B cell (primary cell): ENCODE measurements at places on chromosomes 3 and 15.

- H3K27ac ChIP-seq = no peak overlapping the region
- no peaks in the 10 kb centered on the region for H3K27me3 ChIP-seq
- no peaks in the 10 kb centered on the region for H3K4me1 ChIP-seq
- H3K36me3 ChIP-seq = no peaks in the 10 kb centered on the region
Measured at GRCh38 chr15:61309031-61309511, 80.0 kb upstream of the RORA start.

GRCh38 chr3:50352781-50353180, 2.1 kb downstream of the CYB561D2 start:
- peaks cover 46% of the 10 kb centered on the region for H3K4me1 ChIP-seq
- peaks cover 61% of the 10 kb centered on the region for H3K36me3 ChIP-seq
- H3K4me3 ChIP-seq = no peak overlapping the region
- no peak overlapping the region for H3K27ac ChIP-seq
- DNase-seq = no peak

DNA sequence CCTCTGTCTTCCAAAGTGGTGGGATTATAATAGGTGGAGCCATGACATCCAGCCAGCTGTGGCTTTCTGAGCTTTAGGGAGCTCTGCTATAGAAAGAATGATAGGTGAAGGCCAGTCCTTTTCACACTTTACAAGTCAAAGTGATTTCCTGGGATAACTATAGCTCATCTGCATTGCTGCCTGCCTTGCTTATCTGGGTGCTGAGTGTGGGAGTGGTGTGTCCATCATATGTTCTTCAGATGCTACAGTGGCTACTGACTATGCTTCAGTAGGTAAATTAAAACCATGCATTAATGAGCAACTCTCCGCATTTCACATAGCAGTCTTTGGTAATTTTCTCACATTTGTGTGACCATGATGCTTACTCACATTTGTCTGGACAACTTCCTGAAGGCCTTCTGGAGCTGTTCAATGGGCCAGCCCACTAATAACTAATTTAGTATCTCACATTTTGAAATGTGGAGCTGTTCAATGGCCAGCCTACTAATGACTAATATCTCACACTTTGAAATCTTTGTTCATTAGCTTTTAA, 23.4 kb downstream of the RHOA start:
- no peak overlapping the region for H3K4me3 ChIP-seq
- no peaks in the 10 kb centered on the region for H3K27me3 ChIP-seq
- peaks cover 17% of the 10 kb centered on the region for H3K36me3 ChIP-seq
- DNase-seq = no peak

GRCh38 chr3:178966299-178967176, 105.1 kb downstream of the ZMAT3 start:
- no peak overlapping the region for H3K4me3 ChIP-seq
- H3K36me3 ChIP-seq = no peaks in the 10 kb centered on the region
- DNase-seq = peak; percentile 35
- peak overlapping the region; percentile 79 for H3K27ac ChIP-seq
- peaks cover 38% of the 10 kb centered on the region for H3K4me1 ChIP-seq

GRCh38 chr3:128851601-128852000, 27.8 kb upstream of the ACAD9 start:
- DNase-seq = no peak
- no peaks in the 10 kb centered on the region for H3K27me3 ChIP-seq
- H3K36me3 ChIP-seq = no peaks in the 10 kb centered on the region
- H3K4me1 ChIP-seq = peaks cover under 1% of the 10 kb centered on the region

GRCh38 chr3:71525391-71525790, 58.1 kb downstream of the FOXP1 start:
- no peaks in the 10 kb centered on the region for H3K36me3 ChIP-seq
- peaks cover 15% of the 10 kb centered on the region for H3K4me1 ChIP-seq
- H3K27me3 ChIP-seq = no peaks in the 10 kb centered on the region
- DNase-seq = no peak
- H3K27ac ChIP-seq = no peak overlapping the region
- no peak overlapping the region for H3K4me3 ChIP-seq

DNA sequence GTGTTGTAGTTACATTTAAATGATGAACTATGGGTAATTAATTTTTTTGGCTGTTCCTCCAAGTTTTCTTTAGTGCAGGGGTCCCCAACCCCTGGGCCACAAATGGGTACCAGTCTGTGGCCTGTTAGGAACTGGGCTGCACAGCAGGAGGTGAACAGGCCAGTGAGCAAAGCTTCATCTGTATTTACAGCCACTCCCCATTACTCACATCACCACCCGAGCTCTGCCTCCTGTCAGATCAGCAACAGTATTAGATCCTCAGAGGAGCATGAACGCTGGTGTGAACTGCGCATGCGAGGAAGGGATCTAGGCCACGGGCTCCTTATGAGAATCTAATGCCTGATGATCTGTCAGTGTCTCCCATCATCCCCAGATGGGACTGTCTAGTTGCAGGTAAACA, 75.9 kb upstream of the RPL35A start:
- H3K27me3 ChIP-seq = no peaks in the 10 kb centered on the region
- H3K27ac ChIP-seq = no peak overlapping the region
- H3K4me3 ChIP-seq = no peak overlapping the region
- DNase-seq = no peak

- H3K36me3 ChIP-seq = no peaks in the 10 kb centered on the region
- peaks cover 4% of the 10 kb centered on the region for H3K27me3 ChIP-seq
- no peaks in the 10 kb centered on the region for H3K4me1 ChIP-seq
- no peak overlapping the region for H3K27ac ChIP-seq
- H3K4me3 ChIP-seq = no peak overlapping the region
- no peak for DNase-seq
Measured at GRCh38 chr3:100629421-100630127, 20.2 kb downstream of the ADGRG7 start.

- H3K4me1 ChIP-seq = peaks cover 21% of the 10 kb centered on the region
- H3K27ac ChIP-seq = peak overlapping the region; percentile 86
- H3K27me3 ChIP-seq = no peaks in the 10 kb centered on the region
- H3K36me3 ChIP-seq = no peaks in the 10 kb centered on the region
- H3K4me3 ChIP-seq = peak overlapping the region; percentile 88
- DNase-seq = no peak
Measured at GRCh38 chr3:101778385-101779046, 495 bp upstream of the NXPE3 start.

DNA sequence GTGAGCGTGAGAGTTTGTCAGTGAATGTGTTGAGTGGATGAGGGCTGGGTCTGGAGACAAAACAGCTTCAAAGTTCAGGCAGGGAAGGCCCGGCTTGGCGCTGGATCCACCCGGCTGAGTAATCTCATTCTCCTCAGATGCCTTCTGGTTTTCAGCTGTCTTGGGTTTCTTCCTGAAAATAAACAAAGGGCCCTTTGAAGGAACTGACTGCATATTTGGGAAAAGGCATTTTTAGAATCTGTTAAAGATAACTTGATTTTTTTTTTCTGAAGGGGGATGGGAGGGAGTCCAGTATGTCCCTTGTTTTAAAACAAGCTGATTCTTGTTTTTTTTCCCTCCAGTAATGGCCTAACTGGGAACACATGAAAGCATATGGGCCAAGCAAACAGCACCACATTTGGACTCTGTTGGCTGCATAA, 86.4 kb downstream of the TIGIT start:
- no peak overlapping the region for H3K27ac ChIP-seq
- no peak for DNase-seq
- H3K36me3 ChIP-seq = peaks cover 3% of the 10 kb centered on the region
- H3K4me1 ChIP-seq = peaks cover 11% of the 10 kb centered on the region
- no peaks in the 10 kb centered on the region for H3K27me3 ChIP-seq

- H3K4me1 ChIP-seq = peaks cover 31% of the 10 kb centered on the region
- DNase-seq = no peak
- no peaks in the 10 kb centered on the region for H3K27me3 ChIP-seq
- no peak overlapping the region for H3K4me3 ChIP-seq
Measured at GRCh38 chr3:161072211-161072621, 32.9 kb downstream of the B3GALNT1 start.

GRCh38 chr3:162992741-162993140, 1496.1 kb downstream of the OTOL1 start:
- H3K27me3 ChIP-seq = no peaks in the 10 kb centered on the region
- H3K4me1 ChIP-seq = no peaks in the 10 kb centered on the region
- DNase-seq = no peak
- no peak overlapping the region for H3K4me3 ChIP-seq
- no peaks in the 10 kb centered on the region for H3K36me3 ChIP-seq

GRCh38 chr3:197085137-197085536, 55.5 kb upstream of the MELTF start:
- H3K36me3 ChIP-seq = no peaks in the 10 kb centered on the region
- no peak overlapping the region for H3K4me3 ChIP-seq
- no peaks in the 10 kb centered on the region for H3K27me3 ChIP-seq
- no peak for DNase-seq
- H3K4me1 ChIP-seq = peaks cover 10% of the 10 kb centered on the region
- H3K27ac ChIP-seq = no peak overlapping the region

GRCh38 chr15:33358306-33358705, 47.5 kb downstream of the RYR3 start:
- H3K27ac ChIP-seq = no peak overlapping the region
- H3K4me1 ChIP-seq = no peaks in the 10 kb centered on the region
- no peak overlapping the region for H3K4me3 ChIP-seq
- no peaks in the 10 kb centered on the region for H3K27me3 ChIP-seq

- no peak overlapping the region for H3K27ac ChIP-seq
- no peak overlapping the region for H3K4me3 ChIP-seq
- no peaks in the 10 kb centered on the region for H3K27me3 ChIP-seq
Measured at GRCh38 chr15:56933410-56933809, 15.0 kb downstream of the TCF12 start.

DNA sequence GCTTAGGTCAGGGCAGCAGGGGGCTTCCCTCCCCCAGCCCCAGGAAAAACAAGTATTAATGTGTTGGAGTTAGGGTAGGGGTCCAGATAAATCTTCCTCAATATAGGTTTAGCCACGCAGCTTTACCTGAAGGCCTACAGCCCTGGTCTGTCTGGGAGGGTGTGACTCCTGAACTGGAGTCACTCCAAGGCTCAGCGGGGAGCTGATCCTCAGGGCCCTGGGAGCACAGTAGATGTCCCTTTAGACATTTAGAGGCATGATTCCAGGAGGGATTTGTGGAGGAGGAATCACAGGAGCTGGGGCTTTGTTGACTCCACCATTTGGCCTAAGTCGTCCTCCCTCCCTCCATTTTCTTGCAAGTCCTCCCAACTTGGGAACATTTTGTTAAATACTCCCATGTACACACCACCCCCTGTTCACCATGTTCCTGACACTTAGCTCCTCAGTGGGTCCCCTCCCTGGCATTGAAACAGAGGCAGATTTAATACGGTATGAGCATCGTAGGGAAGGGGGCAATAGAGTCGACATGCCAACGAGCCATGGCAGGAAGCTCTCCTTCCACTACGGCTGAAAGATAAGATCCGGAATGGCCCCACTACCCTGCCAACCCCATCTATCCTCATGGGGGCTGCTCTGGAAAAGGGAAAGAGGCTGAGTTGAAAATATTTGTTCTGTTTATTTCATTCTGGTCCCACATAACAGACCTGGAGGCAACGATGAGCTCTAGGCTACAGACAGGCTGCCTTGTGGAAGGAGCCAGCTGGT, 69.0 kb upstream of the LARS2 start:
- DNase-seq = no peak
- no peak overlapping the region for H3K4me3 ChIP-seq
- H3K4me1 ChIP-seq = no peaks in the 10 kb centered on the region
- no peak overlapping the region for H3K27ac ChIP-seq

GRCh38 chr3:147305533-147306250, 100.7 kb downstream of the ZIC4 start:
- H3K27ac ChIP-seq = no peak overlapping the region
- no peak for DNase-seq
- H3K36me3 ChIP-seq = no peaks in the 10 kb centered on the region
- no peaks in the 10 kb centered on the region for H3K4me1 ChIP-seq
- H3K27me3 ChIP-seq = no peaks in the 10 kb centered on the region

DNA sequence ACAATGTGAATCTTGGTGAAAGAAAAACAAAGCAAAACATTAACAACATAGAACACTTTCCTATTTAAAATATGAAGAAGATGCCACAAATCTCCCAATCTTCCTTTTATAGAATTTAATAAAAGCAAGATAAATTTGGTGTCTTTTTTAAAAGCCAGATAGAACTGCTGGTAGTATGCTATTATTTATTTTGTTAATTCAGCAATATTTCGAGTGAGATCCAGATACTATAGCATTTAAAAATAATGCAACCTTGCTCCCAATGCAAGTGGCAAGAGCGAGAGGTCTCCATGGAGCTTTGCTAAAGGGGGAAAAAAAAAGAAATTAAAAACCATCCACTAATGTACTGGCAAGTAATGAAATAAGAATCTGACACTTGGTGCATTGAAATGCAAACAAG, 121.8 kb downstream of the IL20RB start:
- DNase-seq = no peak
- H3K36me3 ChIP-seq = no peaks in the 10 kb centered on the region
- H3K27ac ChIP-seq = no peak overlapping the region
- H3K27me3 ChIP-seq = no peaks in the 10 kb centered on the region

GRCh38 chr3:13690636-13691035, 141.7 kb downstream of the FBLN2 start:
- H3K27ac ChIP-seq = no peak overlapping the region
- no peaks in the 10 kb centered on the region for H3K36me3 ChIP-seq
- no peak overlapping the region for H3K4me3 ChIP-seq
- DNase-seq = no peak
- H3K27me3 ChIP-seq = no peaks in the 10 kb centered on the region

- no peak overlapping the region for H3K27ac ChIP-seq
- H3K36me3 ChIP-seq = no peaks in the 10 kb centered on the region
- no peaks in the 10 kb centered on the region for H3K27me3 ChIP-seq
Measured at GRCh38 chr3:161405087-161405486, 33.8 kb upstream of the SPTSSB start.

- no peaks in the 10 kb centered on the region for H3K27me3 ChIP-seq
- H3K36me3 ChIP-seq = no peaks in the 10 kb centered on the region
- peak overlapping the region; percentile 45 for H3K27ac ChIP-seq
- peak; percentile 56 for DNase-seq
- H3K4me3 ChIP-seq = no peak overlapping the region
Measured at GRCh38 chr3:195148549-195148948, 122.4 kb downstream of the XXYLT1 start.

DNA sequence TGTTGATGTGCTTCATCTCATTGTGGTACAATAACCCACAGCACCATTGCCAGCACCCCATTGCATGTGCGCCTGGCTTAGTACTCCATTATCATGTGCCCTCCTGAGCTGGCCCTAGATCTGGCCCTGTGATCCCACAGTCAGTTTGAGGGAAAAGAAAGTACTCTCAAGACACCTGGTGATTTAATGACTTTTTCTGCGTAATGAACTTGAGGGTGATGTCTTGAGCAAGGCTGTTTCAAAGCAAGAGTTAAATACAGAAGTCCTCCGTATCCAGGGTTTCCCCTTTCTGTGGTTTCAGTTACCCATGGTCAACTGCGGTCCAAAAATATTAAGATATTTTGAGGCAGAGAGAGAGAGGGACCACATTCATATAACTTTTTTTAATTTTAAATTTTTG, 16.3 kb downstream of the C3orf20 start:
- DNase-seq = peak; percentile 25
- H3K27ac ChIP-seq = no peak overlapping the region
- H3K27me3 ChIP-seq = no peaks in the 10 kb centered on the region
- no peaks in the 10 kb centered on the region for H3K36me3 ChIP-seq
- peaks cover 23% of the 10 kb centered on the region for H3K4me1 ChIP-seq
